ENCODE measurements at places on chromosomes 1 and 21.
A peak's percentile ranks its signal among the peaks of the same experiment; 100 is the strongest.

DNA sequence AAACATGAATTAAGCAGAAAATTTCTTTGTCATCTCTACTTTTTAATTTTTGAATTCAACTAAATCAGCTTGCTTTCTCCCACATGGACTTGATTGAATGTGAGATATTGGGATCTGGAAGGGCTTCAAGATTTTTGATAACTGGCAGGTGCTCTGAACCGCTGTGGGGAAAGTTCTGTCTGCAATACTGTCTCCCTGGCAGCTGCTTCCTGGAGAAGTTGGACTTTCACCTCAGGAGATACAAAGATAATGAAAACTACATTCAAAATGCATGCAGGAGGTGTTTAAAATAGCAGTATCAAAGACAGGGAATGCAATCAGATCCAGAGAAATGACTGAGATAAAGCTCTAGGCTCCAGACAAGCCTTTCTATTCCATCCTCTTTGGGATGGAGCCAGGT is 338.3 kb downstream of the NEGR1 start:
- DNase-seq: no peak

DNA sequence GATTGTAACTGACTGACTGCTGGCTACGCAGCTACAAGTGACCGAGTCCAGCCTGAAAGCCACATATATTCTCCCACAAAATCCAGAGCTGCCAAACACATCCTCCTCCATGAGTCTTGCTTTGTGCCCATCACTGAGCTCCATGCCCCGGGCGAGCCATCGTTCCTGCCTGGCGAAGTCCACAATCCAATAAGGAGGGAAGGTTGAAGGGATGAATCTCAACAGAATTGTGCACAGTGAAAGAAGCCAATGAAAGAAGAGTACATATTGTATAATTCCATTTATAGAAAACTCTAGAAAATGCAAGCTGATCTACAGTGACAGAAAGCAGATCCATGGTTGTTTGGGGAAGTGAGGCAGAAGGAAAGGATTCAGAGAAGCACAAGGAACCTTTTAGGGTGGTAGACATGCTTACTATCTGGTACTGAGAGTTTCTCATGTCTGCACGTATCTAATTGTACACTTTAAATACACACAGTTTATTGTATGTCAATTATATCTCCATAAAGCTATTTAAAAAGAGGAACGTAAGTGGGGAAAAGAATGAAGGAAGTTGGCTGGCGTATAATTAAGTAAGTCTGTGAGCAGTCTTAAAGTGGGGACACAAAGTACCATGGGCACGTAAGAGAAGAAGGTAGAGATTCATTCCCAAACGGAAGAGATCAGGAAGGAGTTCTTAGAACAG is 115.9 kb upstream of the JUN start:
- DNase-seq: no peak

- no peak for DNase-seq
These were observed 195.9 kb downstream of the CYYR1 start for GRCh38 chr21:26377111-26377694.

DNA sequence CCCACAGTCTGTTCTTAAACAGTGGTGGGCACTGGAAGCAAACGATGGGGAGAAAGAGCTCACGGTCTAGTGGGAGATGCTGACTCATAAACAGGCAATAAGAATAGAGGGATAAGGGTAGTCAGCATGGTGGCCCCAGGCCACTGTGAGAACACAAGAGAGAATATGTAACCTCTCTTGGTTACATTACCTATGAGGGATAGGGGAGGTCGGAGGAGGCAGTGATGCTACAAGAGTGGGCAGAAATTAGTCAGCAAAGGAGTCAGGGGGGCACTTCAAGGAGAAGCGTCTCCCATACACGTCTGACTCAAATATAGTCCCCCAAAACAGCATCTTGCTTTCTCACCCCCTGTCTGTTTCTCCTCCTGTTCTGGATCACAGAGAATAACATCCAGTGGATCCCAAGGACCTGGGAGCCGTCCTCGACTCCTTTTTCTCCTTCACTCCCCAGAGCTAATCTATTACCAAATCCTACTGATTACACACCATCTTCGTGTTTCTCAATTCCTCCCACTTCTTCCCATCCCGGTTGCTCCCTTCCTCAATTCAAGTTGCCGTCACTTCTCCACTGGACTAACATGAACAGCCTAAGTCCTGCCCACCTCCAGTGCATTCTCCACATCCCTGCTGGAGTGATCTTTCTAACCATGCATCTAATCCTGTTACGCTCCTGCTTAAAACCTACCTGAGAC is 2.1 kb downstream of the SLAMF8 start:
- no peak for DNase-seq

GRCh38 chr1:204983881-204984280 is 59.1 kb upstream of the CNTN2 start:
- no peak for DNase-seq

DNA sequence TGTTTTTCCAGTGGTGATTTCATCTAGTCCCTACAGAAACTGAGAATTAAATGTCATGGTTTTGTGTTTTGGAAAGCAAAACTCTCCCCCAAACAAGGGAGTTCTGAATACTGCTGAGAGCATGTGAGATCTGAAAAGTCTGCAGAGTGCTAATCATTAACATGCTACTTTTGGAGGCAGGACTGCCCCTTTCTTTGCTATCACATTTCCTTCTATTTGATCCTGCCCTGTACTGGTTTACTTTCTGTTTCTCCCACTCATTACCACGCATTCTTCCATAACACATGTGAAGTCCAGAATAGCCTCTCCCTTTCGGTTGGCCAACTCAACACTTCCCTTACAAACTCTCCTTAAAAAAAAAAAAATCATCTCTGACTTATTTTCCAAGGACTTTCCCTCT is 63.6 kb downstream of the GADD45A start:
- no peak for DNase-seq

DNA sequence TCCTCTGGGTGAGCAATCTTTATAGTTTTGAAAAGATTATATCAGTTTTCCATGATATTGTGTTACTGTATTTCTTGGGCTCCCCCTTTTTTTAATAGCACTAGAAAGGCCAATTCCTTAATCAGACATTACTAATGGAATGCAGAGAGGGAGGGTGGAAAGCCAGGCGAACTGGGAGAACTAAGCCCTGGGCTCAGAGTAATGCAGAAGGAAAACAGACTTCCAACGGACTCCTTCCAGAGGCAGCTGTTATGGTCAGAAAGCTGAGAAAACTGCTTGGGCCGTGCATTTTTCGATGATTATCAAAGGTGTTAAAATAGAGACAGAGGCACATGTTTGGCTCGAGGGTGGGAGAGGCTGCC is 206.3 kb downstream of the FOXD2 start:
- DNase-seq: no peak

- DNase-seq: no peak
These were observed 59.6 kb downstream of the GALNT2 start for GRCh38 chr1:230126529-230127104.

- peak; percentile 20 for DNase-seq
These were observed 22.9 kb downstream of the PTPRU start for GRCh38 chr1:29258976-29259801.

DNA sequence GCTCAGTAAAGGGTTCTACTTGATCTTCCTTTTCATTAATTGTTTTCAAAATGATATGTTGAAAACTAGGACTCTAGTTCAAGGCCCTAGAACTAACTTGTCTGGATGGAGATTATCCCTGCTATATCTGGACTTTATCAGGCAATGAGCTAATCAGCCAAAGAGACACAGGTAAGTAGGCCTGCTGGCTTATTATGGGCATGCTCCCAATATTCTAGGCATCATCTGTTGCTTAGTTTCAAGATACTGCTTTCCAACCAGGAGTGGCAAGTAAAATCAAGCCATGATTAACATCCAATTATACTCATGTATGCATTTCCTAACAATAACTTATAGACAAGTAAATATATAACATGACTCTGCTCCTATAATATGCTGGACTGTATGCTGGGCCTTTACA is 4.2 kb downstream of the DNASE2B start:
- no peak for DNase-seq

GRCh38 chr1:202217951-202218350 is 24.4 kb downstream of the LGR6 start:
- DNase-seq: no peak

GRCh38 chr1:226569879-226570547 is 21.4 kb downstream of the STUM start:
- peak; percentile 55 for DNase-seq

DNA sequence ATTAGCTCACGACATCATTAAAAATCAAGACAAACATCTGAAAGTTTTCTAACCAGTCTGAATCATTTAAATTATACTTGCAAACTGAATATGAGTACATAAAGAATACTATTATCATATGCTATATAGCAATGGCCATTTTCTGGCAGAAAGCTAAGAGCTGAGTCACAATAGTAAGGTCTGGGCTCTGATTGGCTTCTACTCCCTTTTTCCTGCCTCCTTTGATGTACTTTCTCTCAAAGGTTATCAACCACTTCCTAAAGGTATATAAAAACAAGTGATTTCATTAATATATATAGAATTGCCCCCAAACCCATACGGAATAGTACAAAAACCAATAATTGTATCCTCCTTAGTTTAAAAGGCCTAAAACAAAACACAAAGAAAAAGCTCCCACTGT is 7.0 kb downstream of the KCNA3 start:
- DNase-seq: no peak

DNA sequence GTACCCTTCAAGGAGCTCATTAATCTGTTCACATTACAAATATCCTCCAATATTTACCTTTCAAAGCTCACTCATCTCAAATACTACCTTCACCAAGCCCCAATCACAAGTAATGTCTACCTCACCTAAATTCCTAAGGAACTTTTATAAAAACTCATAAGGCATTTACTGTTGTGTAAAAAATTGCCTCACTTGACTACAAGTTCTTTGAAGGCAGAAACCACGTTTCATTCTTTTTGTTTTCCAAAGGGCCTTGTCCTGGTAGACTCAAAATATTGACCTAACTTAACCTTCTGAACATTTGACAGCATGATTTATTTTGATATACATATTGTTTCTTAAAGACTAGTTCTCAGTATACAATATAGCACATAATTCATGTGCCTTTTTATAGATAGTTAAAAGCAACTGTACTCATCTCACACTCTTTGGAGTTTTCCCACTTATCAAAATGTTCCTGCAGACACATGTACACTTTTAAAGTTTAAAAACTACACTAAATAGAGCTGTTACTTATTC is 2.5 kb downstream of the USP33 start:
- no peak for DNase-seq

DNA sequence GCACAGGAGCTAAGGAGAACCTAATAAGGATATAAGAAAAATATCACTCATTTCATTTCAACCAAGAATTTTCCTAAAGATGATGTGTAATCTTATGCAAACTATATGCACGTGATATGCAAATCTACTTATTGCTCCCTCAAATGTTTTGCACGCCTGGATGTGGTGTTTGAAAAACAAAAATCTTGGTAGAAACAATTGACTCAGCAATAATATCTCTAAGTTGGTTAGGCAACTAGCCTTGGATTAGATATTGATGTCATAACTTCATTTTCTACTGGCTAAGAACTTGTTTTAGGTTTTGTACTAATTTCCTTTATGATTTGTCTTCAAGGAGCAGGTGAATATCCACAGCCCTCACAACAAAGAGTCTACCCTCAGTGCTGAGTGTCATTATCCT is 164.6 kb downstream of the TM2D1 start:
- no peak for DNase-seq

DNA sequence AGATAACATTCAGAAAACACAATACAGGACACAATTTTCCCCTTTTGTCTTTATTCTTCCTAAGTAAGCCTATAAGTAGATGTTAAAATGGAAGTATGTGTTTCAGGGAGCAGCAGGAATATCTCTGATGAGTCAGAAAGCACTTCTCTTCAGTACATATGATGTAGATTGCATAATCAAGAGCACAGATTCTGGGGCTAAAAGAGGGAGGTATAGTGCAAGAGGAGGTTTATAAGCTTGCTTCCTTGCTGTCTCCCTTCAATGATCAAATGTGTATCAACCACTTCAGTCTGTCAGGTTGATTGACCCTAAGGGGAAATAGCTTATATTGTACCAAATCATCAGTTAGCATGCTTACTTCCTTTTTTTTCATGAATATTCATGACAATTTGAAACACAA is 822.8 kb downstream of the BRINP3 start:
- DNase-seq: no peak

GRCh38 chr1:220149742-220150141 is 55.8 kb downstream of the IARS2 start:
- no peak for DNase-seq

DNA sequence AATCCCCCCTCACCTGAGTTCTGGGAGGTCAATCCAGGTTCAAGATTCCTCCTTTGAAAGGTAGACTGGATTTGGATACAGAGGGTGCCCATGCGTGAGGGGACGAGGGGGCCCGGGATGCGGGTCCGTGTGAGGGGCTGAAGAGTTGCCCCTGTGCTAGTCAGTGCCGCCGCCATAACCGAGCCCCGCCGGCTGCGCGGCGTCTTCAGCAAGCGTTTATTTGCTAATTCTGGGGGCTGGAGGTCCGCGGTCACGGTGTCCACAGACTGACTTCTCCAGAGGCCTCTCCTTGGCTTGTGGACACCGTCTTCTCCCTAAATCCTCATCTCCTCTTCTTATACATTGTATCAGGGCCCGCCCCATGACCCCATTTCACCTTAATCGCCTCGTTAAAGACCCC is 20.9 kb upstream of the SAMD11 start:
- DNase-seq: no peak

GRCh38 chr1:183862967-183863366 is 58.0 kb downstream of the RGL1 start:
- DNase-seq: no peak

GRCh38 chr1:222373831-222374602 is 173.9 kb downstream of the HHIPL2 start:
- DNase-seq: no peak

- DNase-seq: no peak
These were observed 63.1 kb upstream of the KLHDC7A start for GRCh38 chr1:18417316-18418269.

GRCh38 chr1:204278958-204279357 is 65.2 kb upstream of the GOLT1A start:
- no peak for DNase-seq

GRCh38 chr1:235329139-235329902 is 951 bp downstream of the GGPS1 start:
- DNase-seq: peak; percentile 72

DNA sequence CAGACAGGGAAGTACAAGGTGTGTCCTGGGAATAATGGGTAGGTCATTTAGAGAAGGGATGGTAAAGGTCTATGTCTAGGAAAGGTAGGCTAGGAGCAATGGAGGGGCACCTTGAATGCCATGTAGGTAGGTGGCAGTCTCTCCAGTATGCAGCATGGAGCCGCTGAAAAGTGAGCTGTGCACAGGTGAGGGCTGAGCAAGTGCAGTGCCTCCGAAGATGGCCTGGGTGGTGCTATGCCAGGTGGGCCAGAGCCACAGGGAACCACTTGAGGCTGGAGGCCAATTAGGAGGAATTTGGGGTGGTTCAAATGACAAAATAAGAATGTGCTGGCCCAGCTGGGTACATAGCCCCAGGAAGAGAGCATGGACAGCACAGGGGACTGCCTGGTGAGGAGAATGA is 25.0 kb downstream of the RNU5D-1 start:
- DNase-seq: no peak

All from activated CD8-positive, alpha-beta T cell treated with anti-CD3 and anti-CD28 coated beads for 36 hours (primary cell).